Mammary epithelial cell (primary cell): ENCODE measurements at places on chromosomes 12 and 14. TPM values are rescaled to one million over a fixed set of nuclear protein-coding genes. Genes with fewer than 3 reads are reported as not detected.

KRT4 gene
- total RNA-seq, result not detected

PTPN21 gene
- 10.0 TPM for total RNA-seq

RNASE3 gene
- not detected in 2 replicates for total RNA-seq

KCNJ8 gene
- total RNA-seq, result not detected in 2 replicates

GRCh38 chr12:112846619-112847018 lies 55.1 kb downstream of the RPH3A start:
- DNase-seq, result no peak

DNA sequence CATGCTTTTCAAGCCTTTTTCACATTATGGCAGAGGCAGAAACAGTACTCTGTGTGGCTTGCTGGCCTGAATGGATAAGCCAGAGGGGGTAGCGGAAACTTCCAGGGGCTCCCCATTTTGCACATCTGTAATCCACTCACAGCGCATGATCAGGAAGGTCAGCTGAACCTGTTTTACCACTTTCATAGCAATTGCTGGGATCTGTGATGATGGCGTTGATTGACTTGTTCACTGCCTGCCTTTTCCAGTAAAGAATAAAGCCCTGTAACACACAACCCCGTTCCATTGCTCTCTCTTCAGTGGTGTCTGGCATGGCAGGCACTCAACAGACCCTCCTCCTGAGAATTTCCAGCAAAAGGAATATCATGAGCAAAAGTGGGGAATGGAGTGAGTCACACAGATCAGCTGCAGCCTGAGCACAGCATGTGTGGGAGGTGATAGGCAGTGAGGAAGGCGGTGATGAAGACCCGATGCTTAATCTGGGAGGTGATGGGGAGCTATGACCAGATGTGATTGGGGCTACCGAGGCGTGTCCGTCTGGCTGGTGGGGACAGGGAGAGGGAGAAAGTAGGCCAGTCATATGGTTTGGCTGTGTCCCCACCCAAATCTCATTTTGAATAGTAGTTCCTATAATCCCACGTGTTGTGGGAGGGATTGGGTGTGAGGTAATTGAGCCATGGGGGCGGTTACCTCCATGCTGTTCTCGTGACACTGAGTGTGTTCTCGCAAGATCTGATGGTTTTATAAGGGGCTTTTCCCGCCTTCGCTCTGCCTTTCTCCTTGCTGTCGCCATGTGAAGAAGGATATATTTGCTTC lies 44.7 kb upstream of the CHST11 start:
- DNase-seq, result no peak

GRCh38 chr14:25518364-25518763 lies 468.4 kb upstream of the STXBP6 start:
- DNase-seq, result no peak

GRCh38 chr14:101965181-101965544 lies 790 bp downstream of the DYNC1H1 start:
- peak; percentile 59 for DNase-seq

DNA sequence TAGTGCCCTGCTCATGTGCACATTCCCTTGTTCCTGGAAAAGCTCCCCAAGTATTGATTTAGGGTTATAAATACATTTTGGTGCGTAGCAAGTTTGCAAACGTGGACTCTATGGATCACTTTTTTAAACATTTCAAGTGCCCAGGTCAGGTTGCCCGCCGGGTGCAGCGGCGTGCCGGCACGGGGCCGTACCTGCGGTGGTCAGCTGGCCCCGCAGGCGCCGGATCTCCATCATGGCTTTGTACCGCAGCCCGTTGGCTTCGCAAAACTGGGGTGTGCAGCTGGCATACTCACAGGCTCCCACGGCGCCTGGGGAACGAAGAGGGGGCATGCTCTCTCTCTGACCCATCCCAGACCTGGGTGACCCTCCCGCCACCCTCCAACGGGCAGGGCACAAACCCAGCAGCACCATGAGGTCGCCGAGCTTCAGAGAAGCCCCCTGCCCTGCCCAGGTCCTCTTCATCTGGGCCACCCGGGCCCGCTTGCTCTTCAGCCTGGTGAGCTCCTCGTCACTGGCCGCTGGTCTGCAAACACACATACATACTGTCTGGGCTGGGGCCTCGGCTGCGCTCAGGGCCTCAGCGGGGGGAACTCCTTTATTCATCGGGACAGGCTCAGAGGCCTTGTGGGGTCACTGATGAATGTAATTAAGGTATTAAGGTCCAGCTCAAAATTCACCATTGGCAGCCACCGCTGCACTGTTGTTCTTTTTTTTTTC lies 35.1 kb downstream of the DHX37 start:
- no peak for DNase-seq

GRCh38 chr12:55698241-55698955 lies 9.3 kb downstream of the ITGA7 start:
- no peak for DNase-seq

- no peak for DNase-seq
These were observed 2.8 kb upstream of the WASHC4 start for GRCh38 chr12:105104762-105105161.

- no peak for DNase-seq
These were observed 1.0 kb downstream of the PGF start for GRCh38 chr14:74954232-74954946.

DNA sequence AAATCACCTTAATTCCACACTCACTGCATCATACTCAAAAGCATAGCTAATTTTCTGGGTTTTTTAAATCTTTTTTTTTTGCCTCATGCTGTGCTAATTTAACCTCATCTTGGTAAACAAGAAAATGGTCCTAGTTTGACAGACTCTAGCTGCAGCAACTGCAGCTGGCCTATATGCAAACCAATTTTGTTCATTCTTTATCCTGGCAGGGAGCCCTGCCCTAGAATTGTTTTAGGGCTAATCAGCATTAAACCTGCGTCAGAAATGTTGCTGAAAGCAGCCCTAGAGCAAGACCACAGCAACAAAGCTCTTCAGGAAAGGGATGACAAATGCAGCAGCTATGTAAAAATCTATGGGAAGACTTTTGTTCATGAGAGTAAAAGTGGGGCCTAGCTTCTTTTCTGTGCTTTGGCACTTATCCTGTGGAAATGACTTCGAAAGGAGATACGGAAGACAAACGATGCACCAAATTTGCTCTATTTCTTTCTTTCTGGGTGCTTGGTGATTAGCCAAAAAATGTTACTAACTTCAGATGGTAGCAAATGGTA lies 72.2 kb downstream of the DENND5B start:
- peak; percentile 97 for DNase-seq
